Germinal center (tissue), 1 donor: ENCODE measurements at places on chromosomes 2 and 18.

DNA sequence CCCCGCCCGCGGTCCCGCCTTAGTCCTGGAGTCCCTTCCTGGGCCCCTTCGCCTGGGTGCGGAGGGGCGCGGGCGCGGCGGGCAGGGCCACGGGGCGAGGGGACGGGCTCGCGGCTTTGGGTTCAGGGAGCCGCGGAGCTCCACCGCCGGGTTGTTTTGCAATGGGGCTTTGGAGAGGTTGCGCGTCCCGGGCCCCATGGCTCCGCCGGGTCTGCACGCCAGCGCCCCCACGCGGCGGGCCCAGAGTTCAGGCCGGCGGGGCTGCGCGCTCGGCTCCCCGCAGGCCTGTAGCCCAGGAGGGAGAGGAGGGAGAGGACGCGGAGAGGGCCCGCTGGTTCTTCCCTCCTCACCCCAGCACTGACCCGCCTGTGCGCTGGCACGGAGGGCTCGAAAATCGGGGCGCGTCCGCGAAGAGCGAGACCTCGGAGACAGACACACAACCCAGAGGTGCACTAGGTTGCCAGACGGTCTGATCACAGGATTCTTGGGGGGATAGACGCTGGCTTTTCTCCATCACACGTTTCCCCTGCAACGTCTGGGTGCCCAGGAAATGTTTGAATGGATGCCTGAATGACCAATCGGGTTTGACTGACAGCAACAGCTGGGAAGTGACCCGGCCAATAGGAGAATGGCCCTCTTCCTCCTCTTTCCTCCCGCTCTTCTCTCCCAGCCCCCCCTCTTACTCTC, 4.9 kb upstream of the SIX2 start:
- peak; percentile 65 for DNase-seq

GRCh38 chr2:118844261-118845004, 3.0 kb downstream of the EN1 start:
- DNase-seq, result no peak

- no peak for DNase-seq
These were observed 7.1 kb upstream of the LYPD6B start for GRCh38 chr2:149031396-149031795.

- DNase-seq, result no peak
These were observed 9.7 kb downstream of the CTAGE1 start for GRCh38 chr18:22408059-22408458.

- DNase-seq, result no peak
These were observed 67.3 kb downstream of the NCKAP5 start for GRCh38 chr2:133500917-133501316.
